ENCODE measurements at places on chromosomes 6 and 20.
A peak's percentile ranks its signal among the peaks of the same experiment; 100 is the strongest.

GRCh38 chr6:168217880-168218537, 101.6 kb downstream of the DACT2 start:
- DNase-seq = no peak

DNA sequence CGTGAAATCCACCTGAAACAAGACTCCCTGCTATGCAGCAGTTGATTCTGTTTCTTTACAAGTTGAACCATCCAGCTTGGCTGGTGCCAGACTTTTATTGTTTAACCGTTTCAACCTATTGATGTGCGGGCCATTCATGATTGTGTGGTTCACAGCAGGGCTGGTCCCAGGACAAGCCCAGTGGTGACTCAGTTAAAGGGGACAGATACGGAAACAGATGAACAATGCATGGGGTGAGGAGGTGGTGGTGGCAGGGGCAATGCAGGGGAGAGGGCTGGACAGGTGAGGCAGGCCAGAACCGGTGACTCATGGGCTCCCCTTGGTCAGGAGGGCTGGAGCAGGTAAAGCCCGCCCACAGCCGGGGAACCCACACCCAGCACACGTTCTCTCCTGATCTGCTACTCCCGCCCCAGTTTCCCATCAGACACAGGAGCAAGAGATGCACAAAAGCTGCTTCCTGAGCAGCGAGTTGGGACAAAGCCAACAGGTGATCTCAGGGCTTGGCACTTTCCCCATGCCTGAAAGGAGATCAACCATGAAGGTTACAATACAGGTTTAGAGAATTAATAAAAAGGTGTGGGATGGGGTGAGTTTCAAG, 232.2 kb downstream of the LY86 start:
- DNase-seq = no peak

DNA sequence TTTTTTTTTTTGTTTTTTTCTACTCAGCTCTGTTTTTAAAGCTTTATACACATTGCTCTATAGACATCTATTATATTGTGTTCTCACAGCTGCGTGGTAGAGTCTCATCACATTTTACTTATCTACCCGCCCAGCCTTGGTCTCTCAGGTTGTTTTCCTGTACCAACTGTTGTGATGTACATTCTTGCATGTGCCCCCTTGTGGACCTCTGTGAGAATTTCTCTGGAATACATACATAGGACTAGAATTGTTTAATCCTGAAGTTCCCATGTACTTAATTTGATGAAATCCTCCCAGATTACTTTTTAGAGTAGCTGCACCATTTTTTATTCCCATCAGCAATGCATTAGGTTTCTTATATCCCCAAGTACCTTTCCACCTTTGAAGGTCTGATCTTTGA, 40.4 kb upstream of the TINAG start:
- DNase-seq = no peak

- no peak for DNase-seq
These were observed 146.2 kb upstream of the SMLR1 start for GRCh38 chr6:130681028-130681427.

- no peak for DNase-seq
These were observed 6.2 kb downstream of the ENPP1 start for GRCh38 chr6:131813991-131814390.

- no peak for DNase-seq
These were observed 8.3 kb downstream of the HSF2 start for GRCh38 chr6:122407712-122408111.

- no peak for DNase-seq
These were observed 92.1 kb upstream of the EEF1E1 start for GRCh38 chr6:8194490-8194889.

- DNase-seq = no peak
These were observed 69.3 kb upstream of the STMND1 start for GRCh38 chr6:17032590-17032987.

DNA sequence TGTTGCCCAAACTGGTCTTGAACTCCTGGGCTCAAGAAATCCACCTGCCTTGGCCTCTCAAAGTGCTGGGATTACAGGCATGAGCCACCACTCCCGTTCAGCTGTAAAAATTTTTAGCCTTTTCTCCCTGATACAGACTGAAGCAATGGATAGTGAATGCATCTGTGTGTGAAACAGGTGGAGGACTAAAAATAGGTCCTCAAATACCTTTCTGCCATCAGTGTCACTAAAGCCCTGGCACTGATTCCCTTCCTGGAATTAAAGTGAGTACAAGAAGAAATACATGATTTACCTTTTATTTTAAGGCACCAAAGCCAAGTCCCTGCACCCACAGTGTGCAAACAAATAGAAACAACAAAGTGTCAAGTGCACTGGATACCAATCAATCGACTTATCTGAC, 25.1 kb downstream of the TULP4 start:
- no peak for DNase-seq

- no peak for DNase-seq
These were observed 56.1 kb downstream of the SYNJ2 start for GRCh38 chr6:158037771-158038170.

GRCh38 chr6:145761584-145761983, 26.3 kb upstream of the EPM2A start:
- DNase-seq = peak; percentile 46

DNA sequence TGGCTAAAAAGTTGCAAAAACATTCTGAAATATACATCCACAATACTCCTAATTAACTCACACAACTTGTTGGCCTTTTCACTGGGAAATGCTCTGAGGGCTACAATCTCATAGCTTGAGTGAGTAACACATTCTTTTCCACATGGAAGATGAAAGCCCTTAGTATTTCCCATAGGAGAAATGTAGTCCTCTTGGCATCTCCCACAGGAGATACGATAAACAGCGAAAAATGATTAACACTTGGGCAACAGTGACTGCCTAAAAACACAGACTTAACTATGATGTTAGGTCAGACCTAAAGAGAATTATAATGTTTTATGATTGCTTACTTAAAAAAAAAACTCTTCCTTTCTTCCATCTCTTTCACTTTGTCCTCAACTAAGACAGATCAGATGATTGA, 9.0 kb downstream of the MYLK4 start:
- DNase-seq = no peak

GRCh38 chr6:158506601-158507000, 53.3 kb upstream of the TMEM181 start:
- no peak for DNase-seq

GRCh38 chr6:147158881-147159280, 45.3 kb upstream of the STXBP5 start:
- no peak for DNase-seq

- peak; percentile 10 for DNase-seq
These were observed at the start of gene COL19A1 for GRCh38 chr6:69866351-69866769. COL19A1 (plus strand) TSS chr6:69866556; CDS start chr6:69879568, 13,012 bp downstream.

DNA sequence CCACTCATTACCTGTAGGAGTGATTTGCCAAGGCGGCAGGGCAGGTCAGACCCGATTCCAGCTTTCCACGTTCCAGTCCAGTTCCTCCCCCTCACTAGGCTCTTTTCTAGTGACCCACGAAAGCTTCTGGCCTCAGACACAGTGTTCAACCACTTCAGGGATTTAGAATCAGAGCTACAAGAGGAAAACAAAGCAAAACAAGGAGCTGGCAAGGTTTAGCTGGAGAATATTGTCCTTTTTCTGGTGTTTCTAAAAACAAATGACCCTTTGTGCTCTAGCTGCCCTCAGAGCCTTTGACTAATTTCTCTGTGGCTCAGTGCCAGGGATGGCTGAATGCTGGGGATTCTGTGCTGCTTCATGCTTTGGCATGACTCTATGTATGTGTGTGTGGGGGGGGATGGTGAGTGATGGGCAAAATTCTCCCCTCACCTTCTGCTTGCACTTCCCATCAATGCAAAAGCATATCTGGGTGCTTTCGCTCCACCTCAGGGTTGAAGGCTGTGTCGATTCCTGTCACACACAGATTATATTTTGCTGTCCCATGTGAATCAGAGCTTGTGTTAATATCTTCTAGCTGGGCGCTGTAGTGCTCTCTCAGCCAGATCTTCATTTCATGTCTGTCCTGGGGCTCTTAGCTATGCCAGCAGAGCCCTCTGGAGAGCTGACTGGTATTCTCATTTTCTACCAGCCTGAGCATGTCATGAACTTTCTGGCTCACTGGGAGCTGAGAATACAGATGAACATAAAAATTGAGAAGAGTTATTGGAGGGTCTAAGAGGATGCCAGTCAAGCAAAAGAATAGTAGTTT, 19.3 kb upstream of the NEDD9 start:
- no peak for DNase-seq

GRCh38 chr20:43467589-43467988, 9.9 kb downstream of the SRSF6 start:
- DNase-seq = no peak

Measured in germinal center (tissue), 1 donor.